ENCODE measurements at places on chromosomes 1 and 21. TPM values are rescaled to one million over a fixed set of nuclear protein-coding genes. Genes with fewer than 3 reads are reported as not detected.

RBBP4 gene
- polyA plus RNA-seq: 159 TPM

DNAI4 gene
- polyA plus RNA-seq: 3.6 TPM

CRNN gene
- not detected for polyA plus RNA-seq

RGS16 gene
- 2.3 TPM for polyA plus RNA-seq

DISP3 gene
- 0.76 TPM for polyA plus RNA-seq

AADACL3 gene
- not detected for polyA plus RNA-seq

DNA sequence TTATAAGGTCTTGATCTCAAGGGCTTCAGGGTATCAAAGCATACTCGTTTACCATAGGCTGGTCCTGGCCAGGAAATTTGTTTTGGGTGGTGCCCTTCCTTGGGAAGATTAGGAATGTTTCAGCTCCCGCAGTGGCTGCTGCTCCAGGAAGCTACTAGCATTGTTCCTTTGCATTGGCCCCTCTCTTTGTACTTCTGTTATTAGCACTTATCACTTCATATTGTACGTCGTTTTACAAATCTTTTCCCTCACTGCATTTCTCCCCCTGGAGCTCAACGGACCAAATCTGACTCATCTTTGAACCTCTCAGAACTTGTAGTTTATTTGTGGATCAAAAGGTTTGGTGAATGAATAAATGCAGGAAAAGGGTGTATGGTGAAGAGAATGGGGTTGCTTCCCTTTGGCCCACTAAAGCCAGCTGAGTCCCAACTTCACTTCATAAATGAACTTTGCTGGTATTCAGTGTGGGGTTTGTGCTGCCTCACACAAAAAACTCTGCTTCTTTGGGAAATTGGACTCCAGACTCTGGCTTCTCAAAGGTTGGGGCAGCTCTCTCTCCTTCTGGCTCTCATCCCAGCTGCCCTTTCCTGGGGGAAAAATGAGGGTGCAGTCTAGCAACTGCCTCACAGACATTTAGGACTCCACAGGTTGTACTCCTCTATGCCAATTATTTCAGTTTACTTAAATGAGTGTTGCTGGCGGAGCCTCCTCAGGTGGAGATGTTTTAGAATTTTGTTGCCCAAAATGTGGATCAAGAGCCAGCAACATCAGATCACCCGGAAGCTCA lies 5.9 kb downstream of the GNAT2 start:
- no peaks in the 10 kb centered on the region for H3K27me3 ChIP-seq
- H3K4me3 ChIP-seq: no peak overlapping the region
- peaks cover 5% of the 10 kb centered on the region for H3K4me1 ChIP-seq
- no peaks in the 10 kb centered on the region for H3K36me3 ChIP-seq
- H3K27ac ChIP-seq: no peak overlapping the region
- no peak for DNase-seq

GRCh38 chr21:36759348-36760083 lies 60.6 kb downstream of the SIM2 start:
- H3K27me3 ChIP-seq: no peaks in the 10 kb centered on the region
- no peak for DNase-seq
- no peaks in the 10 kb centered on the region for H3K4me1 ChIP-seq
- no peak overlapping the region for H3K4me3 ChIP-seq
- H3K27ac ChIP-seq: no peak overlapping the region

- H3K36me3 ChIP-seq: peaks cover 6% of the 10 kb centered on the region
- no peak for DNase-seq
- no peak overlapping the region for H3K4me3 ChIP-seq
- peaks cover 8% of the 10 kb centered on the region for H3K4me1 ChIP-seq
These were observed 16.0 kb downstream of the LRIG2 start for GRCh38 chr1:113088972-113089371.

- H3K27ac ChIP-seq: no peak overlapping the region
- peaks cover 14% of the 10 kb centered on the region for H3K27me3 ChIP-seq
- peaks cover 14% of the 10 kb centered on the region for H3K4me1 ChIP-seq
- no peak overlapping the region for H3K4me3 ChIP-seq
- DNase-seq: no peak
These were observed 7.2 kb upstream of the ACTRT2 start for GRCh38 chr1:3014050-3014440.

- peaks cover 2% of the 10 kb centered on the region for H3K4me1 ChIP-seq
- H3K4me3 ChIP-seq: no peak overlapping the region
- peak; percentile 74 for DNase-seq
- no peaks in the 10 kb centered on the region for H3K36me3 ChIP-seq
- H3K27me3 ChIP-seq: no peaks in the 10 kb centered on the region
These were observed 464.2 kb upstream of the DAB1 start for GRCh38 chr1:57887964-57888491.

DNA sequence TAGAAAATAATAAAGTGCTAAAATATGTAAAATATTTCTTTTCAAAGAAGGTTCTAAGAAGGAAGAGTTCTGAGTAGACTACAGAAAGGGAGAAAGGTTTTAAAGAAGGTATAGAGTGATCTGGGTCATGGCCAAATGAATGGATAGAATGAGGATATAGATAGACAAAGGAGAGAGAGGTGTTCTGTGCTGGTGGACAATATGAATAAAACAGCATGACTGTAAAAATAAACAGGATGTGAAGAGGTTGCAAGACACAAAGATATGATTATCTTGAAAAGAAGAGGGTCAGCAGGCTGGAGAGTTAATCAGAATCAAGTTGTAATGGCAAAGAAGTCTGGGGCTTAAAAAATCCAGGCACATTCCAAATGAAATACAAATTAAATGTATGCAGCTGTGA lies 86.7 kb upstream of the GNG4 start:
- H3K36me3 ChIP-seq: peaks cover 6% of the 10 kb centered on the region
- no peaks in the 10 kb centered on the region for H3K27me3 ChIP-seq
- no peak overlapping the region for H3K27ac ChIP-seq
- H3K4me3 ChIP-seq: no peak overlapping the region

DNA sequence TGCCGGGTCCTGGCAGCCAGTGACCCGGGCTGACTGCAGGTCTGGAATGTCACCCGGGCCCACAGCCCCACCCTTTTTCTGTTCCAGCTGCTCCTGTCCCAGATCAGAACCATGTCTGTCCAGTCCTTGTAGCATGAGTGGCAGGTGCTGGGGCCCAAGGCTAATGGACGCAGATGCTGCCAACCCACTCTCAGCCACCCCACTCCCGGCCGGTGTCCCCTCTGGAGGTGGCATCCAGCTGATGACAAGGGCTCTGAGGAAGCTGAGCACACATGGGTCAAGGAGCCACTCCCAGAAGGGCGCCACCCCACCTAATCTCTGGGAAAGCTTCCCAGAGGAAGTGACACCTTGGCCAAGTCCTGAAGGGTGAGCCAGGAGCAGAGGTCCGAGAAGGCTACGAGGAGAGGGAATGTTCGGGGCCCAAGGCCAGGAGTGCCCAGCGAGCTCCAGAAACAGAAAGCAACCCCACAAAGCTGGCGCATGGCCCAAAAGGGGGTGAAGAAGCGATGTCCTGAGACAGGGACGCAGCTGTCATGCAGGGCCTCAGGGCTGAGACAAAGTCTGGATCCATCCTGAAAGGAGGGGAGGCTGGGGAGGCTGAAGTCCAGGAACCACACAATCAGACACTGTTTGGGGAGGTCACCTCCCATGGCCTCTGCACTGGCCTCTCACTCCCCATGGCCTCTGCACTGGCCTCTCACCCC lies 39.5 kb downstream of the ACOT7 start:
- no peaks in the 10 kb centered on the region for H3K36me3 ChIP-seq
- no peak overlapping the region for H3K27ac ChIP-seq
- H3K4me3 ChIP-seq: no peak overlapping the region
- peaks cover 31% of the 10 kb centered on the region for H3K4me1 ChIP-seq
- no peaks in the 10 kb centered on the region for H3K27me3 ChIP-seq

- H3K36me3 ChIP-seq: no peaks in the 10 kb centered on the region
- H3K27ac ChIP-seq: peak overlapping the region; percentile 66
- peak overlapping the region; percentile 78 for H3K4me3 ChIP-seq
- H3K27me3 ChIP-seq: no peaks in the 10 kb centered on the region
These were observed 979 bp downstream of the PIGM start for GRCh38 chr1:160030657-160031364.

DNA sequence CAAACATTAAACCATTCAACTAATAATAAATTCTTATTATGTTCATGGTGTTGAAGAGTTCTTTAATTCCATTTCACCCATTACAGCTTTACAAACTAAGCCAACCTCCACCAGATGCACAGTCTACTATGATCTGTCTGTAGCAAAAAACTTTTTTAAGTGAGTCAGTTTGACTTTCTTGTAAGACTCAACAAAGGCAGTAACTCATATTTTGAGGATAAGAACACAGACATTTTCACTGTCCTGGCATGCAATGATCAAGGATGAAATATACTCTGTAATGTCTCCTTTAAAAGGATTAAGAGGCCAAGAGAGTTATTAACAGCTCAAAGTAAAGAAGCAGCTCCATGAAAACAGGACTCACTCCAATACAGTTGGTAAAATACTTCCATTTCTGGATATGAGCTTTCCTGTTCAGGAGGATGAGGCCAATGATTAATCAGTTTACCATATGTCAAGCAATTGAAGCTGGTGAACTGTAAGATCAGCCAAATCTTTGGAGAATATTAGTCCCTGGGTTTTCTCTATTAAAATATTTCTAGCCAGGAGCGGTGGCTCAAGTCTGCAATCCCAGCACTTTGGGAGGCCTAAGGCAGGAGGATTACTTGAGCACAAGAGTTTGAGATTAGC lies 20.6 kb downstream of the XKR8 start:
- H3K36me3 ChIP-seq: peaks cover 19% of the 10 kb centered on the region
- H3K27ac ChIP-seq: no peak overlapping the region
- H3K4me1 ChIP-seq: no peaks in the 10 kb centered on the region
- no peaks in the 10 kb centered on the region for H3K27me3 ChIP-seq
- H3K4me3 ChIP-seq: no peak overlapping the region
- DNase-seq: no peak

GRCh38 chr1:89935235-89935634 lies 59.7 kb upstream of the ZNF326 start:
- H3K4me3 ChIP-seq: no peak overlapping the region
- no peak for DNase-seq
- no peak overlapping the region for H3K27ac ChIP-seq
- peaks cover 23% of the 10 kb centered on the region for H3K36me3 ChIP-seq

- H3K27ac ChIP-seq: no peak overlapping the region
- no peaks in the 10 kb centered on the region for H3K36me3 ChIP-seq
- no peaks in the 10 kb centered on the region for H3K27me3 ChIP-seq
- no peaks in the 10 kb centered on the region for H3K4me1 ChIP-seq
These were observed 200.9 kb downstream of the TM2D1 start for GRCh38 chr1:61523893-61524605.

DNA sequence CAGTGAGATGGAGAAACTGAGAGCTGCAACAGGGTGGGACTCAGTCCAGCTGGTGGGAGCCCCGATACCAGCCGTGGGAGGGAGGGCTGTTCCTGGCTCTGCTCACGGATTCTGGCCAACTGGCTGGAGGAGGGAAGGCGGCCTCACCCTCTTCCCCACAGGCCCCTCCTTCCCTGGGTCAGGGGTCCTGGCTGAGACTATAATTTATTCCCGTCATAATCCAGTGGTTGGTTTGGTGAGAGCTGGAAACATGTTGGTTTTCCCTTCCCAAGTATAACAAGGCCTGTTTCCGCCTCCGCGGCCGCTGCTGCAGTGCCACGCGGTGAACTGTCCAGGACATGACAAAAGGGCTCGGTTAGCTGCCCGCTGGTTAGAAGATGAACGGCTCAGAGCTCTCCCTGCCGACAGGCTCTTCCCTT lies 10.0 kb downstream of the PTPRF start:
- no peak for DNase-seq
- peak overlapping the region; percentile 94 for H3K27ac ChIP-seq
- H3K4me1 ChIP-seq: peaks cover 90% of the 10 kb centered on the region

- DNase-seq: no peak
- H3K36me3 ChIP-seq: no peaks in the 10 kb centered on the region
- peaks cover 15% of the 10 kb centered on the region for H3K4me1 ChIP-seq
- no peak overlapping the region for H3K27ac ChIP-seq
These were observed 145.3 kb downstream of the PSMG1 start for GRCh38 chr21:39037807-39038405.

DNA sequence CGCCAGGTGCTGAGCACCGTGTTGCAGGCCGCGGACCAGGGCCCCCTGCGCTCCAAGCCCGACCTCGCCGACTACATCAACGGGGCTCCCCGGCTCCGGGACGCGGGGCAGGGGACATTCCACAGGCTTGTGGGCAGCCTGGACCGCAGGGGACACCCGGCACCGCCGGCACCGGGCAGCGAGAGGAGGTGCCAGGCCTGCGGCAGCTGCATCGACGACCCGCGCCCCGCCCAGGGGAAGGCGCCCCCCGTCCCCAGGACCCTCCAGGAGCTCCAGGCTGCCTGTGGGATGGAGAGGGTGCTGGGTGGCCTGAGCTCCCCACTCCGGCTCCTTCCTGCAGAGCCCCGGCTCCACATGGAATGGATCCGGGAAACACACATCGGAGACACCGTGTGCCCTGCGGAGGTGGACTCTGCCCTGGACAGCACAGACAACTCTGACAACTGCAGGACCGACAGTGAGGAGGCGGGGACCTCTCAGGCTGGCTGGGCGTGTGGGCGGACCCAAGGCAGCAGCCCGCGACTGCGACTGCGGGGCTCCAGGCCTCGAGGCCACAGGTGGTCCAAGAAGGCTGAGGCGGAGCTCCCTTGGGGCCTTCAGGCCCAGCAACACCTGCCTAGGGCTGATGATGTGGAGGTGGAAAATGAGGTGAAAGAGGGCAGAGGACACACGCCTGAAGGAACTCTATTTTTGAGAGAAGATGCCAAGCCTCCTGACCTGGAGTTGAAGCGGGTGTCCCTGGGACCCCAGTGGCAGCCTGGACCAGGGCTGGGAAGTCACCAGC lies 22.8 kb downstream of the KIAA1614 start:
- H3K27ac ChIP-seq: no peak overlapping the region
- H3K27me3 ChIP-seq: no peaks in the 10 kb centered on the region
- DNase-seq: peak; percentile 82
- H3K36me3 ChIP-seq: peaks cover 3% of the 10 kb centered on the region
- peaks cover 7% of the 10 kb centered on the region for H3K4me1 ChIP-seq

Measured in large intestine (tissue), 12 donors.